ENCODE measurements at places on chromosomes 5 and 9.

DNA sequence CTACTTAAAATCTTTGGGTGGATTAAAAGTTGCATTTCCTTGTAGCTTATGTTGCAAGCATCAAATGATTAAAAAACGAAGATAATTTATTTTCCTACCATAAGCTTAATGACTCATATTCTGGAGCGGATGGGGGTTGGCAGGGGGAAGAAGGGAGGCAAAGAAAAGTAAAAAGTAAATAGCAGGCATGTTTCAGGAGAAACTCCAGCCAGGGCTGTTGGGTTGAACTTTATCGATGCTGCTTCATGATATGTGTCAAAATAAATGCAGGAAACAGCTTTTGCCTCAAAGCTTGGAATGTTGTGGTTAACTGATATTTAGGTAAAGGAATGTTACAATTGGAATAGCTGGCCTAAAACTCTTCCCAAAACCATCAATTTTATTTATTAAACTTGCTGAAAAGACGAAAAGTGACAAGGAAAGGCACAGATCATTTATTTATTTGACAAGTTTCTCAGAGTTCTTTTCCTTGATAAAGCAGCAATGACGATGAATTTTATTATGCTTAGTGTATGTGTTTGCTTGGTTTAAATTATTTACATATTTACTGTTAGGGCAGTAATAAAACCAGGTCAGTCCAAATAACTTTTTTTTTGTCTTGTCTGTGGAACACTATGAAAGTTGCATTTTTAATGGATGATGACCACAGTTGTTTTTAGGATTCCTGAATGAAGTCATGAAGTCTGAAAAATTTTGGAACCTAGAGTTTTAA is 177.9 kb downstream of the PCSK1 start:
- DNase-seq, result no peak

- DNase-seq, result no peak
Observed at GRCh38 chr5:25863811-25864210, 1174.6 kb downstream of the CDH9 start.

GRCh38 chr5:115978779-115979178 is 16.5 kb downstream of the LVRN start:
- DNase-seq, result no peak

GRCh38 chr5:9245071-9245470 is 300.8 kb downstream of the SEMA5A start:
- no peak for DNase-seq

- no peak for DNase-seq
Observed at GRCh38 chr5:153080940-153081339, 409.5 kb upstream of the GRIA1 start.

DNA sequence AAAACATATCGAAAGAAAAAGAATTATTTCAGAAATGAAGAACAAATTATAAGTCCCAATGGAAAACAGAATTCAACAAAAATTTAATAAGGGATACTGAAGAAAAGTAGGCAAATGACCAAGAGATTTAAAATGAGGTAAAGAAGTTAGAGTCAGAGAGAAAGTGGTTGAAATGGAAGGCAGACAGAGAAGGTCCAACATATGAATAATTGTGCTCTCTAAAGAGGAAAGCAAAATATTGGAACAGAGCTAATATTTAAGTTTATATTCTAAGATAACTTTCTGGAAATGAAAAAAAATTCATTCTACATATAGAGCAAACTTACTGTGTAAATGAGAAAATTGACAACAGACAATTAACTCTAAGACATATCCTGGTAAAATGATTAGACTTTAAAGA is 94.1 kb downstream of the PTCH1 start:
- no peak for DNase-seq

- no peak for DNase-seq
Observed at GRCh38 chr5:99314721-99315120, 385.9 kb upstream of the CHD1 start.

GRCh38 chr9:137302118-137302448 is at the start of gene NRARP:
TSS of gene NRARP (minus strand) at chr9:137302271. CDS start at chr9:137301928, 343 bp downstream.
- DNase-seq, result peak; percentile 98

DNA sequence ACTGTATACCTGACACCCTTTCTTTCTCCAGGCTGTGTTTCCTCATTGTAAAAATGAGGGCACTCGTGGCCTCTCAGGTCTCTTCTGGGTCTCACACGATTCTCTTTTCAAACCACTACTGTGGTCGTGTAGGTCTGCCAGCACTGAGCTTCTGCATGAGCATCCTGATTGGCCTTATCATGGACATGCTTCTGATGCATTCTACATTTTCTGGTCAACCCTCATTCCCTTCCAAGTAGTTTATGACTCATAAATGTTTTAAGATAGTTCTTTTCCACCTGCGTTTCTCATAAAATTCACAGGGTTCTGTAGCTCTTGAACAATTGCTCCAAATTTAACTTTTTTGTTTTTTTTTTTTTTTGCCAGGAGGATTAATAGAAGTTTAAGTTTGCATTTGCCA is 294.8 kb downstream of the KCTD16 start:
- DNase-seq, result no peak

DNA sequence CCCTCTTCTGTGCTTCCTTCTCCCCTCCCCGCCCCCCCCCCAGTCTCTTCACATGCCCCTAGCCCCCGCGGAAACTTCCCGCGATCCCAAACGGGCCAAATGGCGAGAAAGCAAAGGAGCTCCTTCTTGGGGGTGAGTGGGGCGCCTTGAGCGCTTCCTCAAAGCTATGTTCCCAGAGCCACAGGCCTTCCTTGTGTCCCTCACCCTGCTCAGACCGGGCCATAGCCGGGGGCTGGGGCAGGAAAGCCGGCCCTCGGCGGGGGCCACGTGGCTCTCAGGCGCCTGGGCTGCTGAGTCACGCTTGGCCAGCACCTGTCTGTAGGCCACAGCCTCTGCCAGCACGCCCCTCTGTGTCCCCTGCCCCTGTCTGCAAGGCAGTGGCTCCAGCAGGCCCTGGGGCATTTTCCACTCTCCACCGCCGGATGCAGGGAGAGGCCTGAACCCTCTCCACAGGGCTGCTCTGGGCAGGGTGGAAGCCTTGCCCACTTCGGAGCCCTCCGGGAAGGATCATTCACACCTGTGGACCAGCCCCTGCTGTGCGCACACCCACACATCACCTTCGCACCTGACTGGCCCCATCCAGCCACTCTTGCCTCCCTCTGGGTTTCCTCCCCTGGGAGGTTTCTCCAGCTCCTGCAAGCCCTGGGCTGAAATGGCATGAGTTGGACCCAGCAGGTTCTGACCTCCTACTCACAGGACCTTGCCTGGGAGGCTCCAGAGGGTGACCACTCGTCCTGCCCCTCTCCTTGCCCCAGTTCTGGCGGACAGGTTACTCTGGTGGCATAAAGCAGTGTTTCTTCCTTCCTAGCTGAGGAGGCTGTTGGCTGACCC is 1.2 kb upstream of the SQSTM1 start:
- DNase-seq, result peak; percentile 78

- no peak for DNase-seq
Observed at GRCh38 chr9:112439171-112439570, 47.5 kb upstream of the KIAA1958 start.

- no peak for DNase-seq
Observed at GRCh38 chr5:35212122-35212982, 17.9 kb downstream of the PRLR start.

- no peak for DNase-seq
Observed at GRCh38 chr5:179986328-179986727, 78.6 kb upstream of the TBC1D9B start.

DNA sequence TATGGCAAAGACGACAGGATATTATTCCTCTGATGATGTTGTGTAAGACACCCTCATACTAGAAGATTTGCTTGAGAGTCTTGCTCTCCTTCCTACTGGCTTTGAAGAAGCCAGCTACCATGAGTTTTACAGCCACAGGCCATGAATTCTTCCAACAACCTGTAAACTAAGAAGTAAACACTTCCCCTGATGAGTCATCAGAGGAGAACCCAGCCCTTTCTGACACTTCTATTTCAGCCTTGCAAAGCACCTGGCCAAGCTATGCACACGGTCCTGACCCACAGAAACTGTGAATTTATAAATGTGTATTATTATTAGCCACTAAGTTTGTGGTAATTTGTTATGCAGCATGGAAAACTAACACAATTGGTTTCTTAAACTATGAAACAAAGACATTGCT is 288.8 kb upstream of the ADAMTSL1 start:
- DNase-seq, result no peak

- no peak for DNase-seq
Observed at GRCh38 chr9:68949271-68950000, 64.5 kb downstream of the PRKACG start.

GRCh38 chr9:125989524-125990180 is 242.5 kb downstream of the PBX3 start:
- no peak for DNase-seq

GRCh38 chr5:80976985-80977384 is 16.8 kb downstream of the RASGRF2 start:
- DNase-seq, result no peak

DNA sequence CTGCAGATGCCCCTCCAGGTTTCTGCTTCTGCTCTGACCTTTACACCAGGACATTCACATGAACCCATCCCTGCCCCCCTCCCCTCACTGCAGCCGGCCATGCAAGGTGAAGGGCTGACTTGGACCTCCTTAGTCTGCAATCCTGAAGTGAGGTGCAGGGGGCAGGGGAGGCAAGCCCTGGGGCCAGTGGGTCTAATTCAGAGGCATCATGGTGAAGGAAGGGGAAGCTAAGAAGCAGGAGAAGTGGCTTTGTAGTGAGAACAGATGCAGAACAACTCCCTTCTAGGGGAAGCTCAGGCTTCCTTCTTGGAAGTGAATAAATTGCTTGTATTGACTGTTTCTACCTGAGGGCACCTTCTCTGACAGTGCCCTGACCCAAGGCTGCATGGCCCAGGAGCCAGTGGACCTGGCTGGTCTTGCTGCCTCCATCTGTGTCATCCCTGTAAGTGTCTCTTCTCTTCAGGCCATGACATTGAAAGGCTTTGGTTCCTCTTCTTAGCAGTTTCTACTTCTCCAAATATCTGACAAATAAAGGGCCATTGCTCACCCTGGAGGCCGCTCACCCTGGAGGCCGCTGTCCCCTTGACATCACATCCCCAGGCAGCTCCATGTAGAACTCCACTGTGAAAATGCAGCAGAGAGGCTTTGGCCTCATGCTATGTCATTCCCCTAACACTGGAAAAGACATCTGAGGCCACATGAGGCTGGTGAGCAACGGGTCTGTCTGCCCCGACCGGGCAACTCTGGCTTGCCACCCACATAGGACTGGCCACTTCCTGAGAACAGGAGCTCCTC is 55.3 kb downstream of the GADD45G start:
- no peak for DNase-seq

GRCh38 chr5:33491941-33492340 is 51.2 kb downstream of the TARS1 start:
- no peak for DNase-seq

DNA sequence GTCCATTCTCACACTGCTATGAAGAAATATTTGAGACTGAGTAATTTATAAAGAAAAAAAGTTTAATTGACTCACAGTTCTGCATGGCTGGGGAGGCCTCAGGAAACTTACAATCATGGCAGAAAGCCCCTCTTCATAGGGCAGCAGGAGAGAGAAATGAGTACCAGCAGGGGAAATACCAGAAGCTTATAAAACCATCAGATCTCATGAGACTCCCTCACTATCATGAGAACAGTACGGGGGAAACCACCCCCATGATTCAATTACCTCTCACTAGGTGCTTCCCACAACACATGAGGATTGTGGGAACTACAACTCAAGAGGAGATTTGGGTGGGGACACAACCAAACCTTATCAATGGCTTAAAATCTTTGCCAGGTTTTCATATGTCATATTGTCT is 20.3 kb upstream of the TENT4A start:
- no peak for DNase-seq

DNA sequence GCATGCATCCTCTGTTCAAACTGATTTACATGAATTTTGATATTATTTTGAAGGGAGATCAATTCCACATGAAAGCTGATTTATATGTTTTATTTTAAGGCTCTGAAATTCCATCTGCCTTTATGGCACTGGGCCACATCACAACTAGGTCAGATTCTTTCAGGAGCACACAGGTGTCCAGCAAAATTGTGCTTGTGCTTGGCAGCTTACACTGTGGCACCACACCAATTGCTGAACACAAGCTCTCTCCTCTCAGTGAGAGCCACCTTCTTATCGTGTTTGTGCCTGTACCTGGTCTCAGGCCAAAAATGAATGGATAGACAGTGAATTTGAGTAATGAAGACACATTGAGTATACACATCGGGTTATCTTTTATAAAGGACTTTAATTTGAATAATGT is 200.4 kb downstream of the CDH10 start:
- DNase-seq, result no peak

- no peak for DNase-seq
Observed at GRCh38 chr5:32707418-32707997, 3.6 kb upstream of the NPR3 start.

GRCh38 chr9:126523611-126524111 is 90.1 kb upstream of the LMX1B start:
- DNase-seq, result no peak

DNA sequence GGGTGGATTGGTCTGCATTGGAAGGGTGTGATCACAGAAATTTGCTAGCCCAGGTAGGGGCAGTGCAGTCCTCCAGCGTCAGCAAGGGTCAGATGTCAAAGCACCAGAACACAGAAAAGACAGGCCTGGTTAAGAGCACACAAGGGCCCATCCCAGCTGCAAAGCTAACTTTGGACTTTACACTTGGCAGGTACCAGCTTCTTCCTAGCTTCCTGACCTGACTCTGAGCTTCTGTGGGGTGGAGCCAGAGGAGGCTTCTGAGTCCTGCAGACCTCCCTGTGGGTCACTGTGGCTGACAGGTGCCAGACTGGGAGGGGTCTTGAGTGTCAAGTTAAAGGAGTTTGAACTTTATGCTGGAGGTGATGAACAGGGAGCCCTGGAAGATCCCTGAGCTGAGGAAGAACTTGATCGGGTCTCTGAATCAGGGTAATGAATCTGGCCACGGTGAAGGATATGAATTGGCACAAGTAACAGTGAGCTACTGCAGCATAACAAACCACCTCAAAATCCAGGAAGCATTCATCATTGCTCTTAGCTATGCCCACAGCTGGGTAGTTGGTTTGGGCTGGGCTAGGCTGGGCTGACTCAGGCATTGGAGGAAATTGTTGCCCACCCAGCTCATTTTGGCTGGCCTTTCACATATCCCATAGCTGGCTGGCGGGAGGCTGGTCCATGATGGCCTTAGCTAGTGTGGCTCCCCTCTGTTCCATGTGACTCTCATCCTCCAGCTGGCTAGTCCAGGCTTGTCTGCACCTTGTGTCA is 63.4 kb downstream of the BARX1 start:
- DNase-seq, result peak; percentile 13
